ENCODE measurements at places on chromosomes 12 and 14.
A peak's percentile ranks its signal among the peaks of the same experiment; 100 is the strongest.

DNA sequence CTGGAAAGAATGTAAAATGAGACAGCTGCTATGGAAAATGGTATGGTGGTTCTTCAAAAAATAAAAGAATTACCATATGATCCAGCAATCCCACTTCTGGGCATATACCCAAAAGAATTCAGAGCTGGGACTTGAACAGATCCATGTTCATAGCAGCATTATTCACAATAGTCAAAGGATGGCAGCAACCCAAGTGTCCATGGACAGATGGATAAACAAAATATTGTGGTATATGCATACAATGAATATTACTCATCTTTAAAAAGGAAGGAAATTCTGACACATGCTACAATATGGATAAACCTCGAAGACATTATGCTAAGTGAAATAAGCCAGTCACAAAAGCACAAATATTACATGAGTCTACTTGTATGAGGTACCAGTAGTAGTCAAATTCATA lies 9.1 kb downstream of the RAB2B start:
- peak; percentile 71 for DNase-seq

DNA sequence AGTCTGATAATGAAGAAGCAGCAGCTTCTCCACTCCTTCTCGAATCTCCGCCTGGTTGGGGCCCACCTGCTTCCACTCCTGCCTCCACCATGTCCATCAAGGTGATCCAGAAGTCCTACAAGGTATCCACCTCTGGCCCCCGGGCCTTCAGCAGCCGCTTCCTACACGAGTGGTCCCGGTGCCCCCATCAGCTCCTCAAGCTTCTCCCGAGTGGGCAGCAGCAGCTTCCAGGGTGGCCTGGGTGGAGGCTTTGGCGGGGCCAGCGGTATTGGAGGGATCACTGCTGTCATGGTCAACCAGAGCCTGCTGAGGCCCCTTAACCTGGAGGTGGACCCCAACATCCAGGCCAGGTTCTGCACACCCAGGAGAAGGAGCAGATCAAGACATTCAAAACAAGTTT lies 381.0 kb upstream of the USP15 start:
- DNase-seq: no peak

DNA sequence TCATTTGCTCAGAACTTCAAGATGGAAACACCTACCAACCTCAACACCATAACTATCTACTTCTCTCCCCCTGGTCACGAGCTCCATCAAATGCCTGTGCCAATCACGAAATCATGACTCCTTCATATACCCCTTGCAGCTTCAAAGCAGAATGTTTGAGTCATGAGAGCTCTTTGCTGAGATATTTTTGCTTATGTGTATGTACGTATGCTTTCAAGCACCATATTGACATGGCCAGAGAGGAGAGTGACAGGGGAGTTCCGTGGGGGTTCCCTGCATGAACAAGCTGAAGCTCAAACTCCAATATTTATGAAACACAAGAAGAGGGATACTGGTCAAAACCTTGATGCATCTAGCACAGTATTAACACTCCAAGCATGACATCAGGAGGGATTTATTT lies 374.4 kb downstream of the DPF3 start:
- no peak for DNase-seq

DNA sequence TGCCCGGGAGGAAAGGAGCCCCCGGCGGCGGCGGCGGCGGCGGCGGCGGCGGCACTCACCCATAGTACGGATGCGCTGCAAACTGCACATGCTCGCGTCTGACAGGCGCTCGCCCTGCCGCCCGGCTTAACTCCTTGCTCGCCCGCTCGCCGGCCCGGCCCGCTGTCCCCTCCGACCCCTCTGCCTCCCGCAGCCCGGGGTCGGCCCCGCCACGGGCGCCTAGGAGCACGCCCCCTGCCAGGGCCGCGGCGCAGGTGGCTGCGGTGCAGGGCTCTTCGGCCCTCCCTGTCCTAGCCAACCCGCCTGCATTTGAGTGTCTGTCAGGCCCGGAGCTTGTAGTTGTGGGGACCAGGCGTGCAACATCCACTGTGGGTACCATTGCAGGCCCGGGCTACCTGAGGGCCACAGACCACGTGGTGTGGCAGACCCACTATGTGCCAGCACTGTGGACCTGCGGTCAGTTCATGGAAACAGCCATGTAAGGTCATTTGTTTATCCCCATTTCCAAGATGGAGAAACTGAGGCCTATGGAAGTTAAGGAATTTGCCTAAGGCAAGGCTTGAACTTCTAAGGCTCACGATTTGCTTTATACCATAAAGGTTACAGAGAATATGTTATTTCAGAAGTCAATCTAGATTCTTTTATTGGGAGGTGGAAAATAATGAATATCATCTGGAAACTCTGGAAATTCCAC lies 17.6 kb upstream of the PLEKHH1 start:
- peak; percentile 88 for DNase-seq

- DNase-seq: no peak
Observed at GRCh38 chr14:75231320-75231719, 47.3 kb upstream of the FOS start.

- no peak for DNase-seq
Observed at GRCh38 chr12:95615749-95616148, 64.5 kb upstream of the USP44 start.

DNA sequence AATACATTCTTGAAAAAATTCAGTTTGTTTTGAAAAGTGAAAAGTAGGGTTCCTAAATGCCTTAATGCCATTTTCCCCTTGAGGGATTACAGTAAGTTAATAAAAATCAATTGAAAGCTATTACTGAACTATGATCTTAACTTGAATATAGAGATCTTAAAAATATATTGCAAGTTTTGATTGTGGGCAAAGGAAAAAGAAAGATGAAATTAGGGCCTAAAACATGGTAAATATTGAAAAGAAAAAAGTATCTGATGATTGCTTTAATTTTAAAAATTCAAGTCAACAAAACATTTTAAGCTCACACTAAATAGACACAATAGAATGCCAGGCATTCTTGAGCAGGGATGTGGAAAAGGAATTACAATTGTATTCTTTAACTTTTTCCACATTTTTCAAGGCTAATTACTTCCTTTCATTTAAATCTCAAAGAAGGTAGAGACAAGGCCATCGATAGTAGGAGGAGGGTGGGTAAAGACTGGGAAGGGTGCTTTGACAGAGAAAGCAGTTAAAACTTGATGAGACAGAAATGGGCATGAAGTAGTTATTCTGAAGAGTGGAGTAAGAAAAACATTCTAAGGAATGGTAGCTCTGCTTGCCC lies 294.4 kb downstream of the NELL2 start:
- DNase-seq: no peak

GRCh38 chr14:99121319-99121875 lies 150.6 kb downstream of the BCL11B start:
- DNase-seq: no peak

GRCh38 chr14:100616854-100617409 lies 29.7 kb upstream of the BEGAIN start:
- peak; percentile 32 for DNase-seq

DNA sequence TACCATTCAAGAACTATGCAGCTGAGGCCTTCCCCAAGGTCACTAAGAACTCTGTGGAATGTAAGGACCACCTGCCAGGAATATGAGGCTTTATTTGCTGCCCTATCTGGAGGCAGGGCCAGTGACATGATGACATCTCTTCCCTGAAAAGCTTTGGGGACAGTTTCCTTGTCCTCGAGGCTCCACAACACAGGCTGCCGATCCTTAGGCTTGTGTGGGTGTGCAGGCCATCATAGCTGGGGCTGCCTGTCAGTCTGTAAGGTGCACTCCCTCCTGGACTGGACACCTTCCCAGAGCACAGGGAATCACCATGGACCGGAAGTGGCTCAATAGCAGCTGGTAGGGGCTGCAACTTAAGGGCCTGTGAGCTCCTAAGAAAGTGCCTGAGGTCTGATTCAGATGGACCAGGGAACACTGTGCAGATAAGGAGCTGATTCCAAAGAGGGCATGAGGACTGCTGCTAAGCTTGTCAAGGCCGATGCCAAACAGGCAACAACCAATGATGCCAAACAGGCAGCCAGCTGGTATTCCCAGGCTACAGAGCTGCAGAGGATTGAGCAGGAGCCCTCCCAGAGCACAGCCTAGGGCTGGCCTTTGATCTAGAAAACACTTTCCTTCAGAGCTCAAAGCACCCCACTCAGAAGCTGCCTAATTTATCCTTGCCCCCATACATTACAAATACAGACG lies 84.3 kb downstream of the CRACR2A start:
- no peak for DNase-seq

DNA sequence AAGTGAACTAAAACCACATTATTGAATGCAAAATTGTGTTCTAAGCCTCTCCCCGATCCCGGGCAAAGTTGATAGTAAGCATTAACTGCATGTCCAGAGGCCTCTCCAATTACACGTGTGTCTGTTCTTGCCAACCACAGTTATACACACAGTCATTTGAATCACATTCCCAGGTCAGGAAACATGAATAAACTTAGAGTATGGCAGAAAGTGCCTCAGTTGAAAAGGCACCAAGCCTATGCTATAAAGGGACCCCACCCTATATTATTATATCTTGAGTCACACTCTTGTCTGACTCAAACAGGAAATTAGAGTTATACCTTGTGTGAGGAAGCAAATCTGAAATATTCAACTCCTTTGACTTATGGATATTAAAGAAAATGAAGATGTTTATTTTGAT lies 128.3 kb upstream of the STXBP6 start:
- DNase-seq: no peak

DNA sequence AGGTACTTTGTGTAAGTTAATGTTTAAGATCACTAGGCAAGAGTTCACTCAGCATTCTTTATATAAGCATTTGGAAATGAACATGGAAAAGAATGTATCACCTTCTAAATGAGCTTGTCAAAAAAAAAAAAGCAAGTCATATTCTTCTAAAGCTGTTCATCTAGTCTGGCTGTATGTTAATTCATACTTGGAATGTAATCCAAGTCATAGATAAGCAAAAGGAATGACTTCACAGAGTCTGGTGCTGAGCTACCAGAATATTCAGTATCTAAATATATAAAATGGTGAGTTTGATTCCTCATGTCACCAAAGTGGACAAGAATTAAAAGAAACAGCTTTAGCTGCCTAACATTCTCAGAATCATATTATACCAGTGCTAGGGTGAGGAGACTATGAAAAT lies 4.9 kb downstream of the OR6C4 start:
- DNase-seq: no peak

GRCh38 chr12:65524666-65525065 lies 246.2 kb downstream of the MSRB3 start:
- DNase-seq: peak; percentile 57

DNA sequence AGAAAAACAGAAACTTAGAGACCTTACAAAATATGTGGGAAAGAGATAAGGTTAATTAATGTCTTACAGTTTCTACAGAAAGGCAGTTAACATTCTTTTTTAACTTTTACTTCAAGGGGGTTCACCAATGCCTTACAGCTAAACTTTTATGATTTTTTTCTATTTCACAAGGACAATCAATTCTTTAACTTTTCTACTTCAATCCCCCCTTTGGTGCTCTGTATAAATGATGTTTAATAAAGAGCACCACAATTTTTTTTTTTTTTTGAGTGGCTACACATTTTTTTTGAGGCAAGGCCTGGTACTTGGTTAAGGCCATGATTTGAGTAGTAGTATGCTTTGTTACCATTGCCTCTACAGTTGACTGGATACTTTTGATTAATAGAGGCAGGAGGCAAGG lies 279.6 kb downstream of the PRKD1 start:
- DNase-seq: no peak

- peak; percentile 81 for DNase-seq
Observed at GRCh38 chr14:104383088-104383995, 196.2 kb upstream of the C14orf180 start.
